Hematopoietic multipotent progenitor cell treated with erythropoietin and hydrocortisone succinate and interleukin-3 and kit ligand, for 17 days (in vitro differentiated cells): ENCODE measurements at places on chromosomes 5 and 9.
A peak's percentile ranks its signal among the peaks of the same experiment; 100 is the strongest.

GRCh38 chr5:21701317-21701716 is 1151.8 kb downstream of the CDH12 start:
- no peak for DNase-seq

GRCh38 chr5:94754824-94755223 is 136.4 kb downstream of the SLF1 start:
- DNase-seq = no peak

GRCh38 chr9:131719262-131719908 is 20.5 kb downstream of the RAPGEF1 start:
- DNase-seq = no peak

DNA sequence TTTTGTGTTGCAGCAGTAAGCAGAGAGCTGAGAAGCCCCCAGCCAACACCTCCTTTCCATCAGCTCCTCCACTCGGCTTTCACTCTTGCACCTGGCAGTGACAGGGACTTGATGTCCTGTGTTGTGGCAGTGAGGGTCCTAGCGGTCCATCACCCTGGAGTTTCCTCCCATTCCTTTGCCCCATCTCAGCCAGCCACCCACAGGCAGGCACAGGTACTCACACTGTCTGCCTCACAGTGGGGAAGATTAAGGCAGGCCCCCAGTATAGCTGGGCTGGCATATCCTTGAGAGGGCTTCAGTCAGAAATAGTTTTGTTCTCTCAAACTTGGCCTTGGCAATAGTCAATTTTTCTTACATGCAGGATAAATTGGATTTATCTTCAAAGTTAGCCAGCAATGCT is 362.7 kb downstream of the GADD45G start:
- DNase-seq = no peak

- no peak for DNase-seq
These were observed 16.0 kb downstream of the DOCK2 start for GRCh38 chr5:169653091-169653490.

- no peak for DNase-seq
These were observed 55.2 kb upstream of the STK32A start for GRCh38 chr5:147179562-147180147.

GRCh38 chr9:121744002-121744686 is 92.7 kb downstream of the DAB2IP start:
- DNase-seq = peak; percentile 28

DNA sequence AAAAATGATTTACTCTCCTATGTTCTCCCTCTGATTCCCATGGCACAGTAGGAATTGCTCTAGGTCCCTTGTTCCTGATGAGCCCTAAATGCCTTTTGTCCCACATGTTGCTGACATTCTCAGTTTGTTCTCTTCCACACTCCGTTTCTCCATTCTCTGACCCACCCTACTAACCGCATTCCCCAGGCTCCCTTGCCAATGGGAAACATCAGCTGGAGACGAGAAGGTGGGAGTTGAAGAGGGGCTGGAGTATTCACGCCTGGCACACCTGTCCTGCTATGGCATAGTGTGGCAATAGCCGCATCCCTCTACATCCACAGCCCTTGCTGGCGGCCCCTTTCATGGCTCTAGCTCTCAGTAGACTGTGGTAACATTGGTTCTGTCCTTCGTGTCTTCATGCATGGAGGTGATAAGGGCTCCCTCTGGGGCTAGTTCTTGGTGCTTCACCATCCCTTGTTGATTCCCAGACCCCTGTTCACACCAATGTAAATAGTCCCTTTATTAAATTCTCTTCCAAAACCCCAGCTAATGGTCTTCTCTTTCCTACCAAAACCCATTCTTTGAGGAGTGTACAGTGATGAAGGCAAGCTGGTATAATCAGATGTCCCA is 16.4 kb upstream of the ARL15 start:
- no peak for DNase-seq

DNA sequence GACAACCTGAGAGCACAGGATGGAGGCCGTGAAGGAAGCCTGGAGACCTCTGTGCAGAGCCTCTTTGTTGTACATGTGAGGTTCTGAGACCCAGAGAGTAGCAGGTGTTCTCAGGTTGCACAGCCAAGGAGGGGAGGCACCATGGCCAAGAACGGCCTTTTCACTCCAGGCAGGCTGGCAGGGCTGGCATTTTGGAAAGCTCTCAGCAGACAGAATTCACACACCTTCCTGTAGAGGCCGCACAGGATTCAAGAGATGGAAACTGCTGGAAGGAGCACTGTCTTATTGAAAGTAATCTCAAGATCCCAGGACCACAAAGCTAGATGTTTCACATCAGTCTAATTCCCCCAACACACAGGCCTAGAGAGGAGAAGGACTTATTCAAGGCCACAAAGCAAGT is 52.8 kb upstream of the XPA start:
- DNase-seq = no peak

DNA sequence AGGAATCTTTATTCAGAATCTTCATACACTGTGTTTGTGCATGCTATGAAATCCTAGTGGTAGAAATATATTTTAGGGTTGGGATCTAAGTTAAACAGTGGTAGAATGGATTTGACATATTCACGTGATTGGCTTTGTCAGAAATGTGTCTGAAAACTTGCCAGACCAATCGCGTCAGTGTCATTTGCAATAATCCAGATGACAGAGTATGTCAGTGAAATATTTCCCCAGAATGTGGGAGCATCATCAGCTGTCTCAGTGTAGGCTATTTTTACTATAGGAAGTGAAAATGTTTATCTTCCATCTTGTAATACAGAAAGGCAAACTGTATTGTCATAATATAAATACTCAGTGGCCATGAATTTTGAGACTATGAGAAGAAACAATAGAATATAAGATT is 220.6 kb upstream of the EDIL3 start:
- no peak for DNase-seq

DNA sequence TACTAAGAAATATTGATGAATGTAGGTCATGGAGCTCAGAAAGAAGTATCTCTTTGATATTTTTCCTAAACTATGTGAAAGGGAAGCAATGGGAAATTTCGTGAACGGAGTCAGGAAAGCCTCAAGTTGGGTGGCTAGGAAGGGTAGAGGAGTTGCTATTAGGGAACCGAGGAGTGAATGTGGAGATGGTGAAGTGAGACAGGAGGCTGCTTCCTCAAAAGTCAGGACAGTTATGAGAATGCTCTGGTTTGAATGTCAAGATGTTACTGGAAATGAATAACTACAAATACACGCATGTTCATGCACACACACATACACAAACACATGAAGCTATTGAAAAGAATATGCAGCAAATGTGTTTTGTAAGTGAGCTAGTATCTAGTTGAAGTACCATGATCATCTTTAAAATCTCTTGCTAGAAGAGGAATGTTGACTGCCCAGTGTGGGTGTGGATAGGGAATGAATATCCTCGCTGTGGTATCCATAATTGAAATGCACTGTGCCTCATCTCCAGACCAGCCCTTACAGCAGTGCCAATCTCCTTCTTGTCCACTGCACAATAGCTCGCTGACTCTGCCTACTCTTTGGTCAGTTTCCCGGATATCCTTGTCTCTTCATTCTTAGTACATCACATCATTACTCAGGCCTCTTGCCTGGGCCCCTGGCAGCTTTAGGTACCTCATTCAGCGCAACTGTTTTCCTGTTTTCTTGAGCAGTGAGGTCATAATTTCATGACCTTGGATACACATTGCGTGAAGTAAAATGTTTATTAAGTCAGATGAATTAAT is 21.9 kb upstream of the PDCD1LG2 start:
- no peak for DNase-seq

GRCh38 chr9:95215336-95215898 is 102.1 kb downstream of the FANCC start:
- no peak for DNase-seq

DNA sequence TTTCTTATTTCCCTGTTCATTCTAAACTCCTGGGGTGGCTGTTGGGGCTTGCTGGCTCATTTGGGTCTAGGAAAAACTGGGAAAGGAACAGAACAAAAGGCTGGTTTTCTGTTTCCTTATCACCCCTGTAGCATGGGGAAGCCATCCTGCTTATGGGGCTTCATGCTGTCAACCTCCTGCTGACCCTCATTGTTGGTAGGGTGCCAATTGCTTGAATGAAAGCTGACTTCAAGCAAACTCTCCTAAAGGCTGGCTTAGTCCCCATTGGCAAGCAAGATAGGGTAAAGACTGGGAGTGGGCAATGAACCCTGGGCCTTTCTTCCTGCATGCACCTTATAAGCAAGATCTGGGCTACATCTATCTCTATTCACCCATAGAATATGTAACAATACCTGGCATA is 511.6 kb downstream of the DMAC1 start:
- DNase-seq = no peak

- DNase-seq = no peak
These were observed 108.6 kb upstream of the TMEM161B start for GRCh38 chr5:88377240-88377639.

DNA sequence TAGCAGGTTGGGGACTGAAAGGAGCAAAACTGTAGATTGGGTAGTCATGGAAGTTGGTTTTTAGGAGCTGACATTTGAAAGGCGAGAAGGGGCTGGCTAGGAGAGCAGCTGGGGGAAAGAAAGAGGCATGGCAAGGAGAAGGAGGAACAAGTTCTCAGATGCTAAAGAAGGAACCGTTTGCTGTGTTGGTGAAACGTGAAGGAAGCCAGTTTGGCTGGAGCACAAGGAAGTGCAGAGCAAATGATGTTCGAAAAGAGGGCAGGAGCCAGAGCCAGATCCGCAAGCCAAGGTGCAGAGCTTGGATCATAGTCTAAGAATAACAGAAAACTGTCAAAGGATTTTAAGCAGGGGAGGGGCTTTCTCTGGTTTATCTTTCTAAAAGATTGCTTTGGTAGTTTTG is 276.6 kb downstream of the ASTN2 start:
- DNase-seq = no peak

DNA sequence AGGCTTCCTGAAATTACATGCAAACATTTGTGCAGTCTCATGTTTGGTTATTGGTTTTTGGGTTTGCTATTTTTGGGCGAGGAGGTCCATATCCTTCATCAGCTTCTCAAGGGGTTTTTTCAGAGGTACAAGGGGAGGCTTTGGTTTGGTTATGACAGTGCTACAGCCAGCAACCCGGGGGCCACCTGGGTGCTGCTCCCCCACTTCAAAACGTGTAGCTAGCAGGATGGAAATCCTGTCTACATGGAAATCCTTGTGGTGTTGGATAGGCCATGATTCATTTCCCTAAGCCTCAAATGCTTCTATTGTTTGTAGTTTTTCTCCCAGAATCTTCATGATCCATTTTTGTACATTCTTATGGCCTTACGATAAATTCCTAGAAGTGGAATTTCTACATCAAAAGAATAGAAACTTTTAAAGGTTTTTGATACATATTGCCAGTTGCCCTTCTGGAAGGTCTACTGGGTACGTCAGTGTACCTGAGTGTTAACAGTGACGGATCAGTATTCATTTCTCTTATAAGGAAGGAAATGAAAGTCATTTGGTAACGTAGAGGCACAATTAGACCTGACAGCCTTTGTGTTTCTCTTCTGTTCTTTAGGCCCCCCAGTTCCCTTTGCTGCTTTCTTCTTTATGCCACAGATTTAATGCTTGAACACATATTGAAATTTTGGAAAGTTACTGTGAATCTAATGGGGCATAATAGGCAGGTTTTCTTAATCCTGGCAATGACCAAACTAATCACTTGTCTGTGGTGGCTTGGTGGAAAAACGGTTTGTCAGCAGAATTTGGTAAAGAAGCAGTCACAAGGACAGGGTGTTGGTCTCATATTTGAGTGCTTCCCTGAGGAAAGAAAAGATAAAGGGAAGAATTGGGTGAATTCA is 69.7 kb upstream of the ABL1 start:
- no peak for DNase-seq

- DNase-seq = no peak
These were observed 55.4 kb upstream of the TNFSF15 start for GRCh38 chr9:114861273-114861672.

- DNase-seq = no peak
These were observed 3.1 kb downstream of the SRD5A1 start for GRCh38 chr5:6636293-6636692.

- DNase-seq = no peak
These were observed 146.8 kb downstream of the SMC2 start for GRCh38 chr9:104240890-104241289.

- DNase-seq = no peak
These were observed 680.8 kb downstream of the CETN3 start for GRCh38 chr5:89728750-89729149.

GRCh38 chr9:22343218-22343611 is 103.4 kb upstream of the DMRTA1 start:
- no peak for DNase-seq

- DNase-seq = no peak
These were observed 46.7 kb upstream of the HNRNPA0 start for GRCh38 chr5:137800700-137801411.

GRCh38 chr5:98096155-98096554 is 677.3 kb upstream of the RGMB start:
- no peak for DNase-seq

- no peak for DNase-seq
These were observed 221.8 kb upstream of the TUT7 start for GRCh38 chr9:86575825-86576525.

DNA sequence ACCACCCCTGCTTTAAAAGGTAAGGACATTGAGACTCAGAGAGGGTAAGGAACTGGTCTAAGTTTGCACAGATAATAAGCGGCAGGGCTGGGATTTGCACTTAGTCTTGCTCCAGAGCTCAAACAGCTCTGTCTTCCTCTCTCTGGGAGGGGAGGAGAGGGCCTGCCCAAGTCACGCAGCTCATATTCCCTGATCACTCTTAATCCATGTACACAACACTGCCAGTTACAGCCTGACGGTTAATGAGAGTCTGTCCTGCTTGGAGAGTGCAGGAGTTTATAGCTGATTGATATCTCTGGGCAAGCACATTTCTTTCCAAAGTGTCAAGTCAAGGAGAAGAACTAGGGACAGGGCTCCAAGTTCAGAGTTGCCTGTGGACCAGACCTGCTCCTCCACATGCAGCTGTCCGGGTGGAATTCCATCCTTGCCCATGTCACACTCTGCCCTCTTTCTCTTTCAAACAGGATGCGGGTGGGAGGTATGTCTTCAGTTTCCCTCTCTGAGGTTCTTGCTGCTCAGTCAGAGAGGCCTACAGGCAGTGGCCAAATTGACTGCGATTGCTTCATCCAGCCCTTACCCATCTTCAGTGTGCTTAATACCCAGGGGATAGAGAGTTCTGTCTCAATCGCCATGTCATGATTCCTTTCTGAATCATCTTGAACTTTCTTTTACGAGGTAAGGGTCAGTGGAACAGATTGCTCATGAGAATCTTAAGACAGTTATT is 54.5 kb downstream of the GALNT12 start:
- DNase-seq = no peak

- no peak for DNase-seq
These were observed 70.9 kb upstream of the TXNDC8 start for GRCh38 chr9:110408598-110408997.

DNA sequence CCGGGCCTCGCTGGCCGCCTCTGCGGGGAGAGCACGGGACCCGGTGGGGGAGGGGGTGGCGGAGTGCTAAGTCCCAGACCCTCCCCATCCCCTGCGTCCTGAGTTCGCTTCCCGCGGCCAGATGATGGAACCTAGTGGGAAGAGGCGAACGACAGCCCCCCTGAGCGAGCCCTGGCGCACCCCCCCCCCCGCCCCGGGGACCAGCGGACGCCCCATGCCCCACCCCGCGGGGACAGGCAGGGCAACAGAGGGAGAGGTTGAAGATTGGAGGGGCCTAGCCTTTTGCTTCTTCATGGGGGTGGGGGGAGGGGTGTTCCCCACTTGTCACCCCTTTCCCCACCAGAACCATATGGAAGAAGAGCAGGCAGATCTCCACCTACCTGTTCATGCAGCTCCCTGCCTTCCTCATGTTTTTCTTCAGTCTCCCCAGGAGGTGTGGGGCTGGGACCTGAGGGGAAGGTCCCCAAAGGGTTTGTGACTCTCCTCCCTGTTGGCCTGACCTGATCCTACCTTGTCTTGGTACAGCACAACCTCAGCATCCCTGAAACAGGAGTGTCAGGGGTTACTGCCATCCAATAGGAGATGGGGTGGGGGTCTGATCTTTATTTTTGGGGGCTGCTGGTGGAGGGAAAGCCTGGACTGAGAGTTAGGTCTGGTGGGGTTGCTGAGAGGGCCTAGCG is 485 bp downstream of the FAM53C start:
- no peak for DNase-seq
